ENCODE measurements at places on chromosomes 5 and 9. TPM values are rescaled to one million over a fixed set of nuclear protein-coding genes. Genes with fewer than 3 reads are reported as not detected.
A peak's percentile ranks its signal among the peaks of the same experiment; 100 is the strongest.

DNA sequence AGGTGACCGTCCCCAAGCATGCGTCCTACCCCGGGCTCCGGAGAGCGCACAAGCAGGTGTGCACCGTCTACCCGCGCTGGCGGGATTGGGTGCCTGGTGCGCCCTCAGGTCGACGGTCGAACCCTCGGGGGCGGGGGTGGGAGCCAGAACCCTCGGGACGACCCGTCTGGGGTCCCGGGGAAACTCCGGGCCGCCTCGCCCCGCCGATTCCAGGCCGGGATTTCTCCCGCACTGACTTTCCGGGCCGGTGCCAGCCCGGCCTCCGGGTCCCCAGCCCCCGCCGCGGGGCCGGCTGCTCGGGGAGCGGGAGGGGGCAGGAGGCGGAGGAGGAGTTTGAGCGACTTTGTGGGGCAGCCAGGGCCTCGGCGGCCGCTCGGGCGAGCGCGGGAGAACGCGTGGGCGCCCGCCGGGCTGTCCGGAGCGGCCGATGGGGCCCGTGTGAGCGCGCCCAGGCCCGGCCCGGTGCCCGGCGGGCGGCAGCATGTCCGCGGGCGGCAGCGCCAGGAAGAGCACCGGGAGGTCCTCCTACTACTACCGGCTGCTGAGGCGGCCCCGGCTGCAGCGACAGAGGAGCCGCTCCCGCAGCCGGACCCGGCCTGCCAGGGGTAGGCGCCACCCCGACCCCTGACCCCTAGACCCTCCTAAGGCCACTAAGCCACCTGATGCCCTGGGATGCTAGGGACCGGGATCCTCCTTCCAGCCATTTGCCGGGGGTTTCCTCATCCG is at the start of gene DAB2IP:
Gene DAB2IP, plus strand, starts transcription at position 340 of the 726 bp plus-strand sequence. Its CDS starts 142 bp downstream, at position 482.
- DNase-seq: peak; percentile 76

DNA sequence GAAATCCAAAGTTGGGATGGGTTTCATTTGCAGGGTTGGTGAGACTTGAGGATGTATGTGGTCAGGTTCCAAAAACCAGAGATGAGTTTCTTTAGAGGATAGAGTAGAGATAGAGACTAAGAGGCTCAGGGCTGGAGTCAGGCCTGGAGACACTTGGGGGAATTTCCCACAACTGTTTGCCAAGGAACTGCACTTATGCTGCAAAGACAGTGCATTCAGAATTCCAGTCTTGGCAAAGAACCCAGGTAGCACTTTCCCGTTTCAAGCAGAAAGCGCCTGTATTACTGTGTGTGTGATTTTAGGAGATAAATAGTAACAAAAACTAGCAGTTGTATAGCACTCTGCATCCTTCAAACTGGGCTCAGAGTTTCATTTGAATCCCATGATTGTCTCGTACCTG is 55.4 kb downstream of the SNCAIP start:
- DNase-seq: no peak

DNA sequence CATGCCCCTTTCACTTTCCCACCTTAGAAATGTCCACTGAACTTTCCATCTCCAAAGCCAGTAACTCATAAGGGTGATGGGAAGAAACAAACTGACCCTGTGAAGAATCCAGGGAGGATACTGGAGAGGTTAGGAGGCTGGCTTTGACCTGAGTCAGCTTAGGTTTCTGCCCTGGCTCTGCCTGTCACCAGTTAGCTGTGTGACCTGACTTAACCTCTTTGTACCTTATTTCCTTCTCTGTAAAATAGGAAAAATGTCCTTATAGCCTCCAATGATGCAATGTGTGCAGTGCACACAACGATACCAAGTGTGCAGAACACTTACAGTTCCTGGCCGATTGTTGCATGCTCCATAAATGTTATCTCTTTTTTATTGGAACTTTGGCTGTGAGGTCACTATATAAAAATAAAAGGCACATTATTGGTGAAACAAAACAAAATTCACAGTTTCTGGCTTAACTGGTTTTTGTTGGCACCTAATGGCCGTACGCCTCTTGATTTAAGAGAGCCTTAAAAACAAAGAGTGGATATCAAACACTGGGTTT is 37.8 kb downstream of the GABRP start:
- no peak for DNase-seq

GRCh38 chr5:58094031-58094430 is 365.9 kb downstream of the PLK2 start:
- DNase-seq: no peak

DNA sequence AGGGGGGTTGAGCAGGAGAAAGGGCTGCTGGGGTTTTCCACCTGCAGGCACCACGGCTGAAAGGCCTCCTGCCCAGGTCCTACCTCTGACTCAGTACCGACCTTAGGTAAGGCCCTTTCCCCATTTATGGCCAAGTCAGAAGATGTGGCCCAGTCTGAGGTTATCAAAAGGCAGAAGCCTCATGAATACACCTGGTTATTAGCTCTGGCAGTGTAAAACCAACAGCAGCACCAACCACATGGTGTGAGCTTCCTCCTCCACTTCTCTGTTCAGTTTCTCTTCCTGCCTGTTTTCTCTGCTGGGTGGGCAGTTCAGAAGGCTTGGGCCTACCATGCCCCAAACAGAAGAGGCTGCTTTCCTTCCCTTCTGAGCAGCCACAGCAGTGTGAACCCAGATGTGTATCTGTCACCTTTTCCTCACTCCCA is 86.9 kb downstream of the UGCG start:
- no peak for DNase-seq

- no peak for DNase-seq
Observed at GRCh38 chr9:110337727-110338126, at the start of gene TXNDC8. Gene TXNDC8 (minus strand): TSS chr9:110337863.

DNA sequence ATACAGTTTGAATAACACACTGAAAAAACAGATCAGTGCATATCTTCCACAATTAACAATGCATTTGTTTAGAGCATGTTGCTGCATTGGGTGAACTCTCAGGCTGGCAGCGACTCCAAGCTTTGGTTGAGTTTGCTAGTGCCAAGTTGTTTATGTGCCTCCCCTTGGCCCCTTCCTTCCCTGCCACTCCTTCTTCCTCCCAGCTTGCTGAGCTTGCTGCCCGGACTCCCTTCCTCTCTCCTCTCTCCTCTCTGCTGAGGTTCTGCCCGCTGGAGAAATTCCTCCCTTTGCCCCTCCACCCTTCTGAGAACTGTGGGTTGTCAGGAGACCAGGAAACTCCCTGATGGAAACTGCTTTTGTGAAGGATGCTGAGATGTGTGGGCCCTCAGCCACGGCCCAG is 247.3 kb downstream of the PDZD2 start:
- no peak for DNase-seq

GRCh38 chr9:18728642-18729041 is 254.7 kb downstream of the ADAMTSL1 start:
- no peak for DNase-seq

- DNase-seq: no peak
Observed at GRCh38 chr9:37609735-37610397, 17.5 kb upstream of the TOMM5 start.

GRCh38 chr5:136193322-136193935 is 467 bp upstream of the SMIM32 start:
- no peak for DNase-seq

- DNase-seq: no peak
Observed at GRCh38 chr9:91833096-91833877, 116.7 kb downstream of the ROR2 start.

RICTOR gene
- total RNA-seq: 56.7 TPM

LIFR gene
- 48.1 TPM for total RNA-seq

SSBP2 gene
- 266 TPM for total RNA-seq

PHYHD1 gene
- 1.2 TPM for total RNA-seq

TSSK1B gene
- under 0.01 TPM for total RNA-seq

FAM169A gene
- 75.4 TPM for total RNA-seq

NDUFA8 gene
- 33.8 TPM for total RNA-seq
